ENCODE measurements at places on chromosomes 4 and X.

DNA sequence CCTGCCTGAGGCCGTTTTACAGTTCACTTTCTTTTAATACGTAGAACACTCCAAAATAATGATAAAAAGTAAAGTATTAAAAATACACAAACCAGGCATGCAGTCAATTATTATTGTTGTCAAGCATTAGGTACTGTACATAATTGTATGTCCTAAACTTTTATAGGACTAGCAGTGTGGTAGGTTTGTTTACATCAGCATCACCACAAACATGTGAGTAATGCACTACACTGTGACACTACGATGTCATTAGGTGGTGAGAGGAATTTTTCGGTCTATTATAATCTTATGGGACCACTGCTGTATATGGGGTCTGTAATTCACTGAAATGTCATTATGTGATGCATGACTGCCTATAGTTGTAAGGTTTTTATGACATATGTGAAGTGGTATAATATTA lies 149.5 kb upstream of the SH3RF1 start:
- no peak for DNase-seq

DNA sequence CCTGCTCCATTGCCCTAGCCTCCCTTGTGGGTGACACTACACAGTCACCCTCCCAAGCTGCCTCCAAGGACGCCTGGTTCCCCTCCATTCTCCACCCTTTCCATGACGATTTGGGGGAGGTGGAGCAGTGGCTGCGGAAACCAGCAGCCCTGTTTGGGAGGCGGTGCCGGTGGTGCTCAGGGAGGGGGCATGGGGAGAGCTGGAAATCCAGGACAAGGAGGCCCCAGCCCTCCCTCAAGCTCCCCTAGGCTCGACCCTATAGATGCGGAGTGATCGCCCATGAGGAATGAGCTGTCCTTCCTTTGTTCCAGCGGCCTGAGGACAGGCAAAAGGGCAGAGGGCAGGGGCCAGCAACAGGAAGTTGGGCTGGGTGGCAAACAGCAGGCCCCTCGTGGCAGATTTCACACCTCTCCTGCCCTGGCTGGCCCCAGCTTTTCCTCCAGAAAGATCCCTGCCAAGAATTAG lies 3.6 kb upstream of the RENBP start:
- DNase-seq, result no peak

DNA sequence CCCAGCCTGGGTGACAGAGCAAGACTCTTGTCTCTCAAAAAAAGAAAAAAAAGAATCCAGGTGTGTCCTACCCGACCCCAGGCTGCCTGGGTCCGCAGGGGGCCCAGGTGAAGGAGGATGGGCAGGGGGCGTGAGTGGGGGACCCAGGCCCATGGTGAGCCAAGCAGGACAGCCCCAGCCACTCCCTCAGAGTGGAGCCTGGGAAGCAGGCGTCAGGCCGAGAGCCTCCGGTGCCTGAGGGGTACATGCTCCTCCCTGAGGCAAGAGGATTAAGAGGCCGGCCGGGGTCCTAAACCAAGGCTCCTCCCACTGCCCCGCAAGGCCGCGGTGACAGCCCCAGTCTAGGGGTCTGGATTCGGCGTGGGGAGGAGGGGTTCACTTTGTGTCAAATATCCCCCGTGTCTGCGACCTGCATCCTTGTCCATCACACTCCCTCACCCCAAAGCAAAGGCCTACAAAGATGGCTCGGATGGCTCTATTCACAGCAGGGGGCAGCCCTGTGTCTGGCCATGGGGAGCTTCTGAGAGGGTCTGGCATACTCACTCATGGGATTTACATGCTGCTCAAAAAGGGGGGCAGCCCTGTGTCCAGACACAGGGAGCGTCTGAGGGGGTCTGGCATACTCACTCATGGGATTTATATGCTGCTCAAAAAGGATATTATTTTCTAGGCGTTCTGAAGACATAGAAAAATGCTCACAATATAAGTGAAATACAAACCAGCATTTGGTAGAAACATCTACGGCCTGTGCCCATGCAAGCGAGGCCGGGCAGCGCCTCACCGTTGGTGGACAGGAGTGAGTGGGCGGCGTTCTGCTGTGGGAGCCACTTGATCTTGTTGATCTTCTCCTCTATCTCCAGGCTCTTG lies 94.6 kb downstream of the PPP2R2C start:
- DNase-seq, result peak; percentile 86

DNA sequence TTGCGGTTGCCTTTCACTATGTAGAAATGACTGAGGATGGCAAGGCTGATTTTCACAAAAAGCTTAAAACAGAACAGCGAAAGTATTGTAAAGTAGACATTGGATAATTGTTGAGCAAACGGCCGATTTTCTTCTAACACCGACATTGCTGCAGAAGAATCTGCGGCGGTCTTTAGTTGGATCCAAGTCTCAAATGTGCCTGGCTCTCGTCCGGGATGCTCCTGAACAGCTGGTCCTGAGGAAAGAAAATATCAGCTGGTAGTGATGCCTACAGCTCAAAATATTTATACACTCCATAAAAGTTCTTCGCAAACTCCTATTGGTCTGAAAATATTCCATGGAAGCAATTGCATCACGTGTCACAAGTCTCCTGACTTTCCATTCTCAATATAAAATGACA lies at the start of gene ASB5:
Gene ASB5, minus strand, starts transcription at position 260 of the 400 bp plus-strand sequence. Its CDS starts 114 bp downstream, at position 146.
- DNase-seq, result no peak

DNA sequence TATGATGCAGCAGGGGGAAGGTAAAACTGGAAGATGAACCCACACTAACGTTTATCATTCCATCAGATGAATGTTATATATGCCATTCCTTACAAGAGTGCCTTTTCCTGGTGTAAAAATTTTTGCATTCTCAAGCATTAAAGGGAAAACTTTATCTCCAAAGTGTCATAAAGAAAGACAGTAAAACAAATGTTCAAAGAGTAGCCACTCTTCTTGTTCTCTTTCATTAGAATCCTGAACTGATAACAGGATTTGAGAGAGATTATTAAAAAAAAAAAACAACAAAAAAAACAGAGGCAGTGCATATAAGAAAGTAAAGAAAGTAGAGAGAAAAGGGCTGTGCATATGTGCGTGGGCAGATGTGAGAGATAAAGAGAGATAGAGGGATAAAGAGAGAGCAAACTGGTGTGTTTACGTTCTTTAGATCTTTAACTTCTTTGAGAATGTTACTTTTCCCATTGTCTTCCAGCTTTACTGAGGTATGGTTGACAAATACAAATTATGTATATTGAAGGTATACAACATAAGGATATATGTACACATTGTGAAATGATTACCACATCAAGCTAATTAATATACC lies 275.4 kb downstream of the HS3ST1 start:
- DNase-seq, result no peak

- no peak for DNase-seq
These were observed 1026.9 kb upstream of the SLIT2 start for GRCh38 chr4:19224820-19225219.

- DNase-seq, result no peak
These were observed 46.6 kb upstream of the MAGEC2 start for GRCh38 chrX:142251680-142252079.

- DNase-seq, result no peak
These were observed 150.9 kb downstream of the SLC10A7 start for GRCh38 chr4:146370841-146371240.

DNA sequence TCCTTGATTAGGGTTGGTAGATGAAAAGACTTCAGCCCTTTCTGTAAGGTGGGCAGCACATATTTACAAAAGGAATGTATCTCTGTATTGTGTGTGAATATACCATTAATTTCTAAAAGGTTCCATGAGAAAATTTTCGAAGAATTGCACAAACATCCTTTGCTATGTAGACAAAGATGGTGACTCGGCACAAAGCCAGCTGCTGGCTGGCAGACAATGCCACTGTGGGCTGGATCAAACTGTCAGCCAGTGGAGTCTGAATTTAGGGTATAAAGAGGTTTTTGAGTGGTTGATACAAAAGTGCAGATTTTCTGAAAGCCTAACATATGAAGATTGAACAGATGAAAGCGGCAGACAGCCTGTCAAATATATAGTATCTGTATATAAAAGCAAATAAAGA lies 5.6 kb upstream of the TXK start:
- peak; percentile 25 for DNase-seq

- no peak for DNase-seq
These were observed 77.2 kb upstream of the BCOR start for GRCh38 chrX:40174854-40175510.

DNA sequence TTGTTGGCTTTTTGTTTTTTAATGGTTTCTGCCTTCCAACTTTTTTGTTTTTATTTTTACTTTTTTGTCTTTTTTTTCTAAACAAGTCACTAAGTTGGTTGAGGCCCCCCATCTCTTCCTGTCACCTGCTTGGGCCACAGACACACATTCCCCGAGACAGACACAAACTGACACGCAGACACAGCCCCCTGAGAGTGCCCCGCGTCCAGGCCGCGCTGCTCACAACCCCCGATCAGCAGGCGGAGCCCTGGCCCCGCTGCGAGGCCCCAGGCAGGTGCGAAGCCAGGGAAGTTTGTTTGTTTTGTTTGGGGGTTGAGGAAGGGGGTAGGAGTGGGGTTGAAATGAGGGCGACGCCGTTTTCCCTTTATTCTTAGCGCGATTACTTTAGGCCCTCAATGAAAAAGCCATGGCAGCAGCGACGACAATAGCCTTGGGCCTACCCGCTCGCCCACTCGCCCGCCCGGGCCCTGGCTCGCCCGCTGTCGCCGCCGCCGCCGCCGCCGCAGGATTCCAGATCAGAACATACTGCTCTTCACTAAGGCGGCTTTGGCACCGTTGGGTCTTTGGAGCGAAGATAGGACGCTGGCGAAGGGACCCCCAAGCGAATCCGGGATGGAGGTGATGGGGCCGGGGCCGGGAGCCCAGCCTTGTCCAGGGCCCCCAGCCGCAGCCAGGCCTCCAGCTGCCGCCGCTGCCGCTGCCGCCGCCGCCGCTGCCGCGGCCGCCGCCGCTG lies 3.1 kb downstream of the PHOX2B start:
- no peak for DNase-seq

- DNase-seq, result no peak
These were observed 553.4 kb downstream of the PPP4R3C start for GRCh38 chrX:26909728-26910127.

DNA sequence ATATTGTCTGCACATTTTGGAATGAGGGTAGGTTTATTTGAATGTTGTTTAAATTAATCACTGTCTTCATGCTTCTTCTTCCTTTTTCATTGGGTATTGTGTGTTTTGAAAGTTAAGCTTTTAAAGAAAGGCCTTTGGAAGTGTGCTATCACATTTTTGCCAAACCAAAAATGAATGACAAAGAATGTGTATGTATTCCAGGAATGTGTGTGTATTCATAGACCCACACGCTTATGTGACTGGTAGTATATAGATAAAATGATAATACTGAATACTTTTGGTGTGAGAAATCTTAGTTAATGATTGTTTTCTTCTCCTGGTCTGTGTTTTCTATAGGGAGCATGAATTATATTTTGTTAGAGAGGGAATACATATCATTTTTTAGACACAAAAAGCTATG lies 404.4 kb downstream of the TLL1 start:
- DNase-seq, result no peak

- DNase-seq, result no peak
These were observed 180.6 kb downstream of the RNF150 start for GRCh38 chr4:140952717-140953116.
